ENCODE measurements at places on chromosomes 6 and 20.
A peak's percentile ranks its signal among the peaks of the same experiment; 100 is the strongest.

DNA sequence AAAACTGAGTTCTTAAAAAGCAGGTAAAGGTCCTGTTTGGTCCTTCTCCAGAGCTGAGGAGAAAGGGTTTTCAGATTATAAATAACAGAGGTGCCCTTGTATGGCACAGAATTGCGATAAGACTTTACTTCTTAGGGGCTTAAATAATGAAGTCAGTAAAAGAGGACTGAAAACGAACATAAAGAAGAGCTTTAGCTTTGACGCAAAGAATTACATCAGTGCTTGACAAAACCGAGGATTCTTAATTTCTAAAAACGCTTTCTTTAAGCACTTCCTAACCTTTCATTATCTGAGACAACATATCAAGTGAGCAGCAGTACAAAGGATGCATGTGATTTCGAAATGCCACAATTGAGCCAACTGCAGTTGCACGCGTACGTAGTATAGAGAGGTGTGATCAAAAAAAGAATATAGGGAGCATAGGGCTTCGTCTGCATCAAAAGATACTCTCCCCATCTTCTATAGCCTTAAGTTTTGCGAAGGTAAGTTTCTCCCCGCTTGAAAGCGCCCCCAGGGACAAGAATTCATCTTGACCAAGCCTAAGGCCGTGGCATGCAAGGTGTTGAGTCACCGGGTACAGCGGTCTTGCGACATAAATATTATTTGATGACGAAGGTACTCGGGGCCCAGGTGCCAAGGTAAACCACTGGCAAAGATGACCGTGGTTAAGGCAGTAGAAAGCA lies 778 bp upstream of the LOC128125822 start:
- DNase-seq: no peak

GRCh38 chr20:25017257-25017803 lies 24.8 kb upstream of the APMAP start:
- DNase-seq: no peak

DNA sequence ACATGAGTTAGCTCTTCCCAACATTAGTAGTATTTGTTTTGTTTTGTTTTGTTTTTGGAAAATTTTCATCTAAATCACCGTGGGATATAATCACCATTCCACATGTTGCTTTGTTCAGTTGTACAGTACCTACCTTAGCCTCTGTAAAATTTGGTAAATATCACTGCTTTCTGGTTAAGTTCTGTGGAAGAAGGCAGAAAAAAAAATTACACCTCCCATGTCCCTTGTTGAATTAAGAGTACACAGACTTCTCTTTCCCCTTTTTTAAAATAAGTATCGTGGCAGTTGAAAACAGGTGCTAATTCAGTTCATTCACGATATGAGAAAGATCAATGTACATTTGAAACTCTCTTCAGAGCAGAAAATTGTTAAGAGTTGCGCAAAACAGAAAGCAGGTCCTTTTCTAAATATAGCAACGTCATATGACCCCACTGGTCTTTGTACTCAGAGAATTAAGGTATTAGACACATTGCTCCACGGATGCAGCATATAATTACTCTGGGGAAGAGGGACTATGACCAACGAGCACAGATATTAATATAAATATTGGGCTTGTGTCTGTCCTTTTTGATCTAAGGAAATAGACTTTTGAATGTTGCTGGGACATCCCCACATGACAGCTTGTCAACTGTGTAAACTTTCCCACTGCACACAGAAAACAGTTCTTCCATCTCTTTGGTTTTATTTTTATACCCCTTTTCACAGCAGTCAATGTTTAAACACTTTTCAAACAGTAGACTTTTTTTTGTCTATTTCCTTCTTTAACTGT lies 58.6 kb upstream of the ZNF217 start:
- no peak for DNase-seq

- DNase-seq: no peak
Measured at GRCh38 chr6:1841136-1841535, 231.4 kb downstream of the FOXC1 start.

GRCh38 chr6:152301765-152302568 lies 335.2 kb downstream of the SYNE1 start:
- DNase-seq: peak; percentile 73

- DNase-seq: no peak
Measured at GRCh38 chr6:146027586-146028251, 1.1 kb upstream of the GRM1 start.

GRCh38 chr6:7292596-7293255 lies 20.3 kb downstream of the SSR1 start:
- DNase-seq: no peak

DNA sequence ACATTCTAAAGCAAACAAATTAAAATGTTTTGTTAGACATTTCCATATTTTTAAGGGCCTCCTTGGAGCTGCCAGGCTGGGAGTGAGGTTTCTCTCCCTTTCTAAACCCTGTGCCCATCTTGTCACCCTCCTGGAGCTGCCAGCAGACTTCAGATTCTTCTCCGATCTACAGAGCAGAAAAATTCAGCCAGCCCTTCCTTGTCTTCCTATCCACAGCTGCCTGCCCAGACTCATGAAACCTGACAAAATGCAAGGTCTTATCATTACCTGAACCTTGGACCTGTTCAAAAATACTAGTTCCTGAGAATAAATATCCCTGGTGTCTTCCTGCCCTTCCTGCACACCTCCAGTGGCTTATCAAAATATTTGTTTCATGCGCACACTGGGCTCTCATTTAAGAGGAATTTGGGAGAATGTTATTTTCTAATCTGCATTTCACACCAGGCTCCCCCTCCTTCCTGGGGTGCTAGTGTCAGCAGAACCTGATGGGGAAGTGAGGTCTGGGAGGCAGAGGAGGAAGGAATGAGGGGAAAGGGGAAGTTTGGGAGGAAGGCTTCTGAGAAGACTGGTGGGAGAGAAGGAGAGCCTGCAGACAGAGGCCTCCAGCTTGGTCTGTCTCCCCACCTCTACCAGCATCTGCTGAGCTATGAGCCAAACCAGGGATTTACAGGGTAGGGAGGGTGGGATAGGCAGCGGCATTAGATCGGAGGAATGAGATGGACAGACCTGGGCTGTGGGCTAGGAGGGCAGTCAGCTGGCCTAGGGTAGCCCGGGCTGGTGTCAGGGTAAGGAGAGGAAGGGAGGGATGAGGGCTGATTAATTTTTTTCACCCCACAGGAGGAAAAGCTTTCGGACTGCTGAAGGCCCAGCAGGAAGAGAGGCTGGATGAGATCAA lies at the start of gene AIF1:
Gene AIF1, plus strand, starts transcription at position 551 of the 895 bp plus-strand sequence. Its CDS starts 96 bp downstream, at position 647.
- no peak for DNase-seq

- DNase-seq: no peak
Measured at GRCh38 chr6:121383478-121383877, 49.2 kb upstream of the TBC1D32 start.
